ENCODE measurements at places on chromosomes 1 and 21. TPM values are rescaled to one million over a fixed set of nuclear protein-coding genes. Genes with fewer than 3 reads are reported as not detected.

The CD101 gene
- total RNA-seq, result 0.50 TPM

DNA sequence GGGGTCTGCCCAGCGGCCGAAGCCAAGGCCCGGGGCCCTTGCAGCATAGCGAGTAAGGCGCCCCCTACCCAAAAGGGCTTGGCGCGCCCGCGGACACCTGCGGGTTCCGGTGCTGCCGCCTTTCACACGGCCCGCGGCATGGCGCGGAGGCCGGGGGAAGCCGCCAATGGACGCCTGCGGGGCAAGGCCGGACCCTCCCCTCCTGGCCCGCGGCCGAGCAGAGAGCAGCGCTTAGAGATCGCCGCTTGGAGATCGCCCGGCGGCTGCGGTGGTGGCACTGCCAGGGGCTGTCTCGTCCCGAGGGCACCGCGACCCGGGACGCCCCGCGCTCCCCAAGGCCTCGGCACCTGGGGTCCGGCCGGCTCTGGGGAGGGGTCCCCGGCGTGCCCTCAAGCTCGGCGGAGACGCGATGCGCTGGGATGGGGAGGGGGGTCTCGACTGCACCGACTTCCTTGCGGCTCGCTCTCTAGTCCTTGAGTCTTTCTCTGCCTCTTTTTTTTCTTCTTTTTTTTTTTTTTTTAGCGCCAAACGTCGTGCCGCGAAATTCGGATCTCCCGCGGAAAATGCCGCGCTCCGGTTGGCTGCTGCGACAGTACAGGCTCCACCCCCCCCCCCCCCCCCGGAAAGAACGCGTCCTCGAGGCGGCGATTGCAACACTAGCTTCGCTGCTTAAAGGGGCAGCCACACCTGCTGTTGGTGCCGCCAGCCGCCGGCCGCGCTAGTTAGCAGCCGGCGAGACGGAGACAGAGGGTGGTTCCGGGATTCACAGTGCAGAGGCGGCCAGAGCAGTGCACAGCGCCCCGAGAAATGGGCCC, at the start of gene E2F2:
E2F2 (minus strand) TSS at position 487 of the 815 bp plus-strand sequence; CDS start at position 47, 440 bp downstream.
- peak; percentile 89 for DNase-seq

The TBCE gene
- total RNA-seq, result 31.8 TPM

DNA sequence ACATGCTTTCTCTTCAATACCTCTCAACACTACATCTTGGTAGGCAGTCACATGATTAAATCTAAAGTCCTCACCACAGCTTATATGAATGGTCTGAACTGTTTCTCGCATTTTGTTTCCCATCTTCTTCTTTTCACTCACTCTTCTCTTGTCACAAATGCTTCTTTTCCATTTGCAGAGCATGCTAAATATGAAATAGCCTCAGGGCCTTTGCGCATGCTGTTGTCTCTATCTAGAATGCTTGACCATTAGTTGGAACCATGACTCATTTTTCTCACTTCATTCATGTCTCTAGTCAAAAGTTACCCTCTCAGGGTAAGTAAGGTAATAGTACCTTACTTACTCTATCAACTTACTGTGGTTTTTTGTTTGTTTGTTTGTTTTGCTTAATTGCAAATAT, 239.7 kb downstream of the PTPRC start:
- no peak for DNase-seq

DNA sequence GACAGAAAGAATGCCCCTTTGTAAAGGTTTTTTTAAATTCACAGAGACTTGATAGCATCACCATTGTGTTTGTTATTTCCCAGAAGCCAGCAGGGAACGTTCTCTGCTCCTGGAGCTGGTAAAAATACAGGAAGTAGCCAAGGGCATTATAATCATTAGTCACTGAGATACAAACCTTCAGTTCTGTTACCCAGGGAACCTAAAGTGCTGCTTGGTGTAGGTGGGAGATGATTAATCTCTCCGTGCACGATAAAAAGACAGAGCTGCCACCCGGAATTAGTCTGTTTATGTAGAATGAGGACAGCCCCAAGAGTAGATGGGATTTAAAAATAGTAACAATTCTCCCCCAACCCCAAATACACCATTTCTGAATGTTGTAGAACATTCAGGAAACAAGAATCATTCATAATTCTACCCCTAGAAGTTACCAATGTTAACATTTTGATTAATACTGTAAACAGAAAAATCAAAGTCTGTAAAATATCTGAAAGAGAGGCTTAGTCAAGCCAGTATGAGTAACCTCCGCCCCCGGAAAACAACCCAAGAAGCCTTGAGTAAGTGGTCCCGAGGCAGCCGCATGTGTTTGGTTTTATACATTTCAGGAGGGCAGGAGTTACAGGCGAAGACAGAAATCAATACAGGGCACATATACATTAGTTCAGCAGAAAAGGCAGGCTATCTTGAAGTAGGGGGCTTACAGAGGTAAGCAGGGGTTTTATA, 45.3 kb upstream of the CTBS start:
- DNase-seq, result peak; percentile 27

GRCh38 chr1:86277936-86278335, 118.2 kb downstream of the ODF2L start:
- DNase-seq, result no peak

The PRAMEF5 gene
- not detected for total RNA-seq

- DNase-seq, result no peak
These were observed 34.8 kb upstream of the NPL start for GRCh38 chr1:182754543-182755314.

GRCh38 chr1:181557313-181557712, 74.0 kb downstream of the CACNA1E start:
- no peak for DNase-seq

GRCh38 chr21:41601573-41602368, 93.8 kb upstream of the TMPRSS2 start:
- DNase-seq, result no peak

The SLC2A5 gene
- 0.39 TPM for total RNA-seq

- peak; percentile 48 for DNase-seq
These were observed 59.9 kb downstream of the ADSS2 start for GRCh38 chr1:244391761-244392160.

- no peak for DNase-seq
These were observed 180.0 kb upstream of the KCND3 start for GRCh38 chr1:112169517-112169916.

GRCh38 chr1:17502326-17502778, 37.1 kb upstream of the ARHGEF10L start:
- peak; percentile 95 for DNase-seq

GRCh38 chr1:246677842-246678241, 46.4 kb upstream of the SCCPDH start:
- DNase-seq, result no peak

All from osteocyte (in vitro differentiated cells).